ENCODE measurements at places on chromosomes 5 and 9.
A peak's percentile ranks its signal among the peaks of the same experiment; 100 is the strongest.

DNA sequence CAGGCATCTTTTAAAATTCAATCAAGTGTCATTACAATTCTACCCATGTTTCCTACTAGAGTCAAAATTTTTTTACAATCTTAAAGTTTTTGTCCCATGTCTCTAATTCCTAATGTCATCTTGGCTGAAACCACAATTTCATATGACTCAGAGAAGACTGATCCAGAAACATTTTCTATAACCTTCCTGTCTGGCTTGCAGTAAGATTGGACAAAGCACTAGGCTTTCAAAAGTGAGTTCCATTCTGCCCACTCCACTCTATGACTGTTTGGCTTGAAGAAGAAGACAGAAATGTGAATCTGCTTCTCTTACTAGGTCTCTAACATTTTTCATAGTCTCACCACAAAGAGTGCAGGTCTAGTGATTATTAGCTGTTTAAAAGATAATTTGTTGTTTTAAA lies 88.8 kb downstream of the NR3C1 start:
- DNase-seq: peak; percentile 86

GRCh38 chr9:16121168-16121567 lies 568.3 kb downstream of the CCDC171 start:
- DNase-seq: no peak

DNA sequence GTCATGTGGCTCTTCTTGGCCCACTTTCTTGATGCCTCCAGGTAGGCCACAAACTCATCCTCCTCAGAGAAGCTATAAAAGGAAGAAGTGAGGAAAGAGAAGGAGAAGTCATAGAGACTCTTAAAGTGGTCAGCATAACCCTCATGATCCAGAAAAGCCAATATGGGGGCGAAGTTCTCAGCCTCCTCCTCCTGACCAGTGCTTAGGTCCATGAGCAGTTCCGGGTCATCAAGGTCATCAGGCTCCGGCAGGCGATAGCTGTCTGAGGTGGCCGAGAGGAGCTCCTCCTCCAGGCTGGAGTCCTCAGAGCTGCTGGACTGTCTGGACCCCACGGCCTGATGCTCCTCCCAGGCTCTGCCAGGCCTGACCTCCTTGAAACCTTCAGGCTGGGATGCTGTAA lies 34.7 kb downstream of the SH3TC2 start:
- DNase-seq: no peak

DNA sequence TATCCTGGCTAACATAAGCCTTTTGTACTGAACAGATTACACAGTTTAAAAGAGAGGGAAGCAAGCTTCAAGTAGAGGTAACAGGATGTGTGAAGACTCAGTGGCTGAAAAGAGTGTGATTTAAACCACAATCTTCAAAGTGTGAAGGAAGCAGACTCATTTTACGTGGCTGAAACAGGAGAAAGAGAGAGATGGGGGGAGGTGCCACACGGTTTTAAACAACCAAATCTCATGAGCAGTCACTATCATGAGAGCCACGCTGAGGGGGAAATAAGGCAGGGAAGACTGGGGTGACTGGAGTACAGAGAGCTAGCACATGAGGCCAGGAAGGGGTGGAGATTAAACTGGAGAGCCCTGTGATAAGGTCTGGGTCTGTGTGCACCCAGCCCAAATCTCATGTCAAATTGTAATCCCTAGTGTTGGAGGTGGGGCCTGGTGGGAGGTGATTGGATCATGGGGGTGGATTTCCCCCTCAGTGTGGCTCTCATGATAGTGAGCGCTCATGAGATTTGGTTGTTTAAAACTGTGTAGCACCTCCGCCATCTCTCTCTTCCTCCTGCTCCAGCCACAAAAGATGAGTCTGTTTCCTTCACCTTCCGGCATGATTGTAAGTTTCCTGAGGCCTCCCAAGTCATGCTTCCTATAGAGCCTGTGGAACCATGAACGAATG lies 318.6 kb upstream of the CD180 start:
- no peak for DNase-seq

GRCh38 chr5:173554989-173555705 lies 61.3 kb downstream of the BOD1 start:
- no peak for DNase-seq

GRCh38 chr9:14358523-14358922 lies 44.6 kb upstream of the NFIB start:
- DNase-seq: no peak

- no peak for DNase-seq
These were observed 708 bp downstream of the RXRA start for GRCh38 chr9:134326724-134327601.

DNA sequence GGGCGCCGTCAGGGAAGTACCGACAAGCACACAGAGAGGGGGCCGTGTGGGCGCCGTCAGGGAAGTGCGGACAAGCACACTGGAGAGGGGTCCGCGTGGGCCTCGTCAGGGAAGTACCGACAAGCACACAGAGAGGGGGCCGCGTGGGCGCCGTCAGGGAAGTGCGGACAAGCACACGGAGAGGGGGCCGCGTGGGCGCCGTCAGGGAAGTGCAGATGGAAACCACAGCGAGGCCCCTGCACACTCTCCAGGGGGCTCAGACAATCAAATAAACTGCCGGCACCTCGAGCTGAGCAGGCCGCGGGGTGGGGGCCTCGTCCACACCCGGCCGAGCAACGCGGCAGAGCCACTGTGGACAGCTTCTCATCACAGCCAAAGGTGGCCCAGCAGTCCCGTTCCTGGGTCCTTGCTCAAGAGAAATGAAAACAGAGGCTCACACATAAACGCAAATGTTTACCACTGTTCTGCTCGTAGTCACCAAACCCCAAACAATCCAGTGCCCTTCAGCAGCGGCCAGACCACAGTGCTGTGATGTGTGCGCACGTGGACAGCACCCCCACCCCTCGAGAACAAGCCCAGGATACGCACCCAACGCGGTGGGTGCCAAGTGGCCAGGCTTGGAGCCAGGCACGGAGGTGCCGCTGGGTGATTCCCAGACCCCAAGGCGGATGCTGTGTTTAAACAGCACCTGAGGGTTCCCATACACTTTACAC lies 24.7 kb downstream of the TPPP start:
- DNase-seq: no peak

GRCh38 chr5:110354915-110355644 lies 371.4 kb downstream of the TMEM232 start:
- no peak for DNase-seq

DNA sequence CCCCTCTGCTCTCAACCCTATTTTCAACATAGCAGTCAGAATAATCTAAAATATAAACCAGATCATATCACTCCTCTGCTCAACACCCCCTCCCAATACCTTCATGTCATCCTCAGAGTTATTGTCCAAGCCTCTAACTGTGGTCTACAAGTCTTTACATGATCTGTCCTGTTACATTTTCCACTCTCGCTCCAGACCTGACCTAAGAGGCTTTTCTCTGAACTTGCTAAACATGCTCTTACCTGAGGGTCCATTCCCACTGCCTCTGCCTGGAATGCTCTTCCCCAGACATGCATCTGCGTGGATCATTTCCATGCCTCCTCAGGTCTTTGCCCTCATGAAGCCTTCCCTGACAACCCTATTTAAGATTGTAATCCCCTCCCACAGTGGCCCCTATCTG lies 12.0 kb downstream of the NIPSNAP3B start:
- no peak for DNase-seq

DNA sequence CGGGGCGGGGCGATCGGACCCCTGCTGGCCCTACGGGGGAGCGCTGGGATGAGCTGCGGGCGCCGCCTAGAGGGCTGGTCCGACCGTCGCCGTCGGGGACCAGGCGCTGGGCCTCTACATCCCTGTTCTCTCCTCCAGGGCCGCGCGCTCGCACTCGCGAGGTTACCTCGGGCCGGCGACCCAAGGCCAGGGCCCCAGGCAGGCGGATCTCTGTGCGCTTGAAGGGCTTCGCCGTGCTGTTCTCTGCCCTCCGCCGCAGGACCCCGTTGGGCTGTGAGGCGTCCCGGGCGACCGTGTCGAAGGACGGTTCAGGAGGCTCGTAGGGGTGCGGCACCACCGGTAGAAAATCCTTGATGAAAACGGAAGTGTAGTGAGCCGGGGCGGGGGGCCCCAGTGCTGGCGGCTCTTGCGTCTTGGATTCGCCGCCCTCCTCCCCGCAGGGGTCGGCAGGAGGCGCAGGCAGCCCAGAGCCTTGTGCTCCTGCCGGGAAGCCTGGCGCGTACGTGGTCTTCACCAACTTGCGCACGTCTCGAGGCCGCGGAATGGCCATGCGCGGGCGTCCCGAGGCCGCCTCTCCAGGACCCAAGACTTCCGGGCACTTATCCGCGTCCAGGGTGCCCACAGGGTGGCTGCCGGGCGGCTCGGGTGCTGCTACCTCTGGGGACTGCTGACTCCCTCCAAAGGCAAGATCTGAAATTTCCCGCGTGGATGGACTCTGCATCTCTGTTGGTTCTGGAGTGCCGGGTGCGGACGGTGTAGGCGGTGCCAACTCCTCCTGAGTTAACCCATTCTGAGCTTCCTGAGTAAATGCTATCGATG lies 2.0 kb downstream of the PROB1 start:
- peak; percentile 56 for DNase-seq

DNA sequence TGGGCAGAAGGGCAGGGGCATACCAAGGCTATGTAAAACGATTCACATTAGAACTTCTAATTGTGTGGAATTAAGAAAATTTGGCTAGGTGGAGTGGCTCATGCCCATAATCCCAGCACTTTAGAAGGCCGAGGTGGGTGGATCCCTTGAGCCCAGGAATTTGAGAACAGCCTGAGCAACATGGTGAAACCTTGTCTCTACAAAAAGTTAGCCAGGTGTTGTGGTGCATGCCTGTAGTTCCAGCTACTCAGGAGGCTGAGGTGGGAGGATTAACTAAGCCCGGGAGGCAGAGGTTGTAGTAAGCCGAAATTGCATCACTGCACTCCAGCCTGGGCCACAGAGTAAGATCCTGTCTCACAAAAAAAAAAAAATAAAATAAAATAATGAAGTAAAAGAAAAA lies 65.2 kb downstream of the LIX1 start:
- no peak for DNase-seq

DNA sequence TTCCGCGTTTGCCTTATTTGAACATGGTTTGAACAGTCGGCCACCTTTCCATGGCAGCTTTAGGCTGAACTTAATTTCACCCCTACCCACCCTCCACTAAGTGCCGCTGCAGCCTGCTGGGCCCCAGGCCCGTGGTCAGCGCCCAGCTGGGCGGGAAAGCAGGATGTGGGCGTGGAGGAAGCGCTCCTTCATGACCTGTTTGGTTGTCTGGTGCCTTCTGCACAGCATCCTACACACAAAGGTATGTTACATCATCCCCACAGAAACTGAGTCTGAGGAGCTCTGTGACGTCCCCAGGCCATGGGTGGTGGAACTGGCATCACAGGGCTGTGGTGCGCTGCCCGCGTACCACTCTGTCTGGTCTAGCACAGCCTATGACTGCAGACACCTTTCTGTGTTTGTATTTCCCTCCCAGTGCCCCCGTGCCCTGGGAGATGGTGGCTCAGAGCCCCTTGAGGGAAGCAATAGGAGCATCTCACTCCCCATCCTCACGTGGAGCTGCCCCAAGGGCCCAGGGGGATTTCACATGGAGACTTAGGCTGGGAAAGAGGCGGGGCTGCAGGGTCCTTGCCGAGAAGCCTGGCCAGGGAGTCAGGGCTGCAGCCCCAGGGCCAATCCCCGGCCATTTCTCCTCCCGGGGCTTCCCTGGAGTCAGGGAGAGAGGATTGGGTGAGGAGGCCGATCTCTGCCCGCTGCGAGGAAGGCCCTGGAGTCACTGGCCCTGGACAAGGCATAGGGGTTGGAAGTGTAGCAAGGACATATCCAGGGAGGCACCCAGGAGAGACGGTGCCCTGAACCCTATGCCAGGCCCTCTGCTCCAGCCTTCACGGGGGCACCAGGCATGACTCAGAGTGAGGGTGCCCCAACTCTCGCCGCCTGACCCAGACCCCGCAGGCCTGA lies 37.5 kb upstream of the SUSD3 start:
- no peak for DNase-seq

- DNase-seq: no peak
These were observed 59.6 kb downstream of the DENND4C start for GRCh38 chr9:19290103-19290502.

GRCh38 chr5:171739271-171739670 lies 46.3 kb upstream of the SMIM23 start:
- no peak for DNase-seq

DNA sequence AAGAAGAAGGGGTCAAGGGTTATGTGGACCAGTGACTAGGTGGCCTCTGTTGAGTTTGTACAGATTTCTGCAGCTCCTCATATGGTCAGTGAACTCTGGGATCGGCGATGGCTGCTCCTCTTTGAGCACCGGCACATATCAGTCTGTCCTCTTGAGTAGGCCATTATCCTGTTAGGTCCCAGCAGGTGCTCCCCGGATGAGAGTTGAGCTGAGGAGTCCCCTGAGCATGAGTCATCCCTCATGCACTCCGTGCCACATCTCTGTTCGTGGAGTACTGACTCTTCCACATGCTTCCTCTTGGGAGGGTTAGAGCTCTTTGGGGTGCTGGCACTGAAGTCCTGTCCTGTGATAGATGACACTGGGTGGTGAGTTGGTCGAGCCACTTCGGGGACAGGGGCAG lies 143.7 kb downstream of the PTTG1 start:
- no peak for DNase-seq

- DNase-seq: no peak
These were observed 133.1 kb downstream of the MACIR start for GRCh38 chr5:103391659-103392058.

- DNase-seq: peak; percentile 68
These were observed 36.6 kb upstream of the SPTLC1 start for GRCh38 chr9:92151691-92152393.

DNA sequence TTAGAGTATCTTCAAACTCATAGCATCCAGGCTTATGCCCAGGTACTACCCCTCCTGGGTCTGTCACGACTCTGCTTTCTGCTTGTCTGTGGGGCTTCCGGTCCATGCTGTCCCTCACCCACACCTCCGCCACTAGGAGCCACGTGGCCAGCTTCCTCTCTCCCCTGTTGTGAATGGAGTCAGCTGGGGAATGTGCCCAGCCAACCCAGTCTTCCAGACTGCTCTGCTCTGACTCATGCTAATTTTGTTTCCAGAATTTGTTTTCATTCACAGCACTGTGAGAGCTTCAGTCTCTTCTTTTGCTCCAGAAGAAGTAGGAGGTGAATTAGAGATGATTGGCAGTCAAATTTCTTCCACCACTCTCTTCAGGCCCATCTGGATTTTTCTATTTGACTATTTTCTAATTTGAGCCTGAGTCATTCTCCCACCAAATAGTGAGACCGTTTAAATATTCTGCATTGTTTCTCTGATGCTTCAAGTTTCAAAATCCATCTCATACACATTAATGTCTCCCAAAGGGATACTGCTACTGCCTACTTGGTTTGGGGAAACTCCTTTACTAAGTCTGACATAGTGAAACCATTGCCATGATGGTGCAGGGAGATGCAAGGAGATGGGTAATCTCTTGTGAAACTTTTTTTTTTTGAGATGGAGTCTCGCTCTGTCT lies 424.1 kb upstream of the KIF2A start:
- no peak for DNase-seq
